Stimulated activated naive CD8-positive, alpha-beta T cell treated with anti-CD3 and anti-CD28 coated beads, Interleukin-15, Interleukin-2, amounts not matched to agents 100 U/mL and 50 U/mL, for 24 hours (primary cell): ENCODE measurements at places on chromosomes 4 and X.

- DNase-seq, result no peak
Observed at GRCh38 chrX:152818356-152818755, 12.2 kb downstream of the CETN2 start.

DNA sequence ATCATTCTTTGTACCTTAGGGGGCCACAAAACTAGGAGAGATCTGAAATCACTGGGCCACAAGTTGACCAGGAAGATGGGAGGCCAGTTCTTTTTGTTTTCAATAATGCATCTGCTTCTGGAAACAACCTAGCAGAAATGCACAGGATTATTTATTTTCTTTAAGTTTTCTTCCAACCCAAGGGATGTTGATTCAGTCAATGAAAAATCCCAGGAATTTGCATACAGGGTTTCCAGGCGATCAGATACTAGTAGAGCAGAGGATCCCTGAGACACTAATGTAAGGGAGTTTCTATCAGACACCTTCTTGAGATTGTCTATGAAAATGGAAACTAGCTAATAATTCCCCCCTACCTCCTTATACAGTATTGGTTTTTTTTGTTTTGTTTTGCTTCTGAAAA lies 7.4 kb downstream of the ATOH1 start:
- DNase-seq, result no peak

DNA sequence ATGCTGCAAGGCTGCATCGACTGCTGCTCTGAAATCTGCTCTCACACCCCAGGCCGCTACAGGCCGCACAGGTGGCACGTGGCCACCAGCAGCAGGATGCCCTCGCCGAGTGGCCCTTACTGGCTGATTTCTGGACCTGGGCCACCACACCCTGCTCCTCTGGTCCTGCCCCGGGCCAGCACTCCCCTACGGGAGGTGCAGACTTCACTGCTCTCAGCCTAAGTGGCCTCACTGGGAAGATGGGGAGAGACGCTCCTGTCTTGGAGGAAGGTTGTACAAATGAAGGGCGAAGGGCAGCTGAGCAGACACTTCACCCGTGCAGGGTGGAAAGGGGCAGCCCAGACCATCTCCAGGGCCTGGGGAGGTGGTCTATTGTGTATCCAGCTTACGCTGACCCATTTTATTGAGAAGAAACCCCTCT lies 72.5 kb downstream of the ACOX3 start:
- DNase-seq, result no peak

- DNase-seq, result no peak
Observed at GRCh38 chr4:5933996-5934831, 41.3 kb upstream of the CRMP1 start.

GRCh38 chr4:15322006-15322405 lies 105.8 kb upstream of the C1QTNF7 start:
- DNase-seq, result no peak

DNA sequence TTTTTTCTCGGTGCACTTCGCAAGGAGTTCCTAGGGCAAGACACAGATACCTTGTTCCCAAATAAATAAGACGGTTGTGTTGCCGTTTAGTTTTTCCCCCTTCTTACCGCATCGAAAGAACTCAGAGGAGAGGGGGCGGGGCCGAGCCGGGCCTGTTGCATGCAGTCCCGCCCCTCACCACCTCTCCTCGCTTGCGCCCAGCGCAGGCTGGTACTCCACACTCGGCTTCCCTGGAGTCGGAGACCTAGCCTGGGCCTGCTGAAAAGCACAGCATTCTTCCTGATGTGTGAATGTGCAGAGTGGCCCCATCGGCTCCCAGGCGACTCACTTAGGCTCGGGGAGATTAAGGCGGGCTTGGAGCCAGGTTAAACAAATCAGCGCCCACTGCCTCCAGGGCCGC lies 26.1 kb upstream of the VMA21 start:
- DNase-seq, result peak; percentile 20

DNA sequence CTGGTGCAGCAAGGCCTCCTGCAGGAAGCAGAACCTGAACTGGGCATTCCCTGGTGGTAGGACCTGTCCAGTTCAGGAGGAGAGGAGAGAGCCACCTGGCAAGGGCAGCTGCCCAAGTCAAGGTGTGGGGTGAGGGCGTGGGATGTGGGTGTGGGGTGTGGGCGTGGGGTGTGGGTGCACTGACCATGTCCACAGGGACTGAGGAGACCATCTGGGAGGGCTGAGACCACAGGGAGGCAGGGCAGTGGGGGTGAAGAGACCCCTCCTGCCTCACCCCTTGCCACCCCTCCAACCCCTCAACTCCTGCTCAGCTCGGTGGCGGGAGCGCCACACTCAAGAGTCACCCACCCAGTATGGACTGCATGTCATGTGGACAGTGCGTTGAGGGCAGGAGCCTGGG lies 117.9 kb downstream of the CPZ start:
- DNase-seq, result no peak
